CD4-positive, alpha-beta T cell treated with Interleukin-15 for 4 hours (primary cell): ENCODE measurements at places on chromosomes 1 and 21.

DNA sequence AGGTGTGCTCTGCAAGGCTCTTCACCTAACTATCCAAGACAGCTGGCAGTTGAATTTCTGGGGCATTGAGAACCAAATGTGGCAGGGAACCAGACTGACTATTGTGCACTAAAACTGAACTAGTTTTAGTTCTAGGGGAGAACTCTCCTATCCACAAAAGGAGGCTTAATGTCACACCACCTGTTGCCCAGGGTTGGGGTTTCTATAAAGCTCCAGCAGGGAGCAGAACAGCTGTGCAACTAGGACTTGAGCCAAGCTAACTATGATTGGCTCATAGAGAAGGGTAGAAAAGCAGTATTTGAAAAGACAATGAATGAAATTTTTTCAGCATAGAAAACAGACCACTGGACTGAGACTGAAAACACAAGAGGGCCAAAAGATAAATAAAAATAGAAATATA is 53.3 kb upstream of the FGGY start:
- no peak for DNase-seq

DNA sequence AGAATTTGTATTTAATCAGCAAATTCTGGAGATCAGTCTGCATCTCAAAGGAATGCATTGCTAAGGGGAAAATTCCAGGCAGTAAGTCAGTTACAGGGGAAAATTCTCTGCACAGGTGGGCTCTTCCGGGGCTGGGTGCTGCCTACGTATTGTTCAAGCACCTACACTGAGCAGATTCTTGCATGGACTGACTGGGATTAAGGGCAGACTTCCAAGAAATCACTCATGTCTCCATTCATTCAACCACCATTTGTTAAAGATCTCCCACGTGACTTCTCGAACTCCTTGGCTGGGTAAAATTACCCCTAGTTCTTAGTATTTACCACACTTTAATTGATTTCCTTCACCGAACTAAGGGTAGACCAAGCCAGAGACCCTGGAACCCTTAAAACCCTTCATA is 28.2 kb upstream of the KCNE1 start:
- DNase-seq = no peak

DNA sequence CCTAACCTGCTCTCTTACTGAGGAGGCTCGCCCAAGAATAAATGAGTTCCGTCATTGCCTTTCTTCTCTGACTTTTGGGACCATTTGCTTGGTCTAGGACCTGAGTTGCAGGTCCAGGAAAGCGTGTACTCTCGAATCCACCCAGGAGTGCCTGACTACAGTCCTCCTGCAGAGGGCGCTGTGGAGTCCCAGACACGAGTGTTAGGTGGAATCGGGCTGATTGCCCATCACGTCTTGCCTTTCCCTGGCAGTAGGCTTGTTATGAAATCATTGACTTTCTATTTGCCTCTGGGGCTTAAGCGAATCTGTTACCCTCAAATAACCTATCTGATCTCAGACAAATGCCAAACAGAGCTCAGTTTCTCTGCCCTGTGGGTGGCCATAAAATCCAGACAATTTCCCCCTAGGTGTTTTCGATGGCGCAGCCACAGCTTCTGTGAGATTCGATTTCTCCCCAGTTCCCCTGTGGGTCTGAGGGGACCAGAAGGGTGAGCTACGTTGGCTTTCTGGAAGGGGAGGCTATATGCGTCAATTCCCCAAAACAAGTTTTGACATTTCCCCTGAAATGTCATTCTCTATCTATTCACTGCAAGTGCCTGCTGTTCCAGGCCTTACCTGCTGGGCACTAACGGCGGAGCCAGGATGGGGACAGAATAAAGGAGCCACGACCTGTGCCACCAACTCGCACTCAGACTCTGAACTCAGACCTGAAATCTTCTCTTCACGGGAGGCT is at the start of gene IL20:
TSS of gene IL20 (plus strand) at position 685 of the 733 bp plus-strand sequence. CDS start 230 bp downstream, outside the sequence.
- peak; percentile 84 for DNase-seq

GRCh38 chr1:17163371-17163770 is 41.6 kb upstream of the PADI1 start:
- no peak for DNase-seq

- DNase-seq = no peak
These were observed 435.5 kb downstream of the CAMTA1 start for GRCh38 chr1:7220712-7221252.

DNA sequence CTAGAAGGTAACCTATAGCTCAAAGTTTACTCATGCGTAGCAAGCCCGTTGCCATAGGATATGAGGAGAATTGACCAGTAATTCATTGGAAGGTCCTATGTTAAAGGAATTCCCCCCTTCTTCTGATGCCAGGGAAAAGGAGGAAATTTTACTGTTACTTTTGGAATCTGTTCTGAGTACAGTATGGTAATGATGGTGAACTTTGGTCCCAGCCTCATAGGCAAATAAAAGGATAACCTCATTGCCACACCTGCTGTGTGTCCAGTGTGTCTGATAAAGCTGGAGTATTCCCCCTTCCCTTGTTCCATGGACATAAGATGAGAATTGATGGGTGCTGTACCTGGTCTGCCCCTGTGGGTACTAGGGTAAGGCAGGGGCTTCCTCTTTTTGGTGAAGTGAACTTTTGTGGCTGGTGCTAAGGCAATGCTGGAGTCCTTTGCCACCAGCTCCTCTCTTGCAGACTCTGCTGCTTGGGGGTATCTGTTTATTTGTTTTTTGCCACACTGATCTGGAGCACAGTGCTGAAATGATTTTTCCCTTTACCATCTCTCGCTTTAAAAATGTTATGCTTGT is 22.2 kb downstream of the MPZ start:
- DNase-seq = no peak

DNA sequence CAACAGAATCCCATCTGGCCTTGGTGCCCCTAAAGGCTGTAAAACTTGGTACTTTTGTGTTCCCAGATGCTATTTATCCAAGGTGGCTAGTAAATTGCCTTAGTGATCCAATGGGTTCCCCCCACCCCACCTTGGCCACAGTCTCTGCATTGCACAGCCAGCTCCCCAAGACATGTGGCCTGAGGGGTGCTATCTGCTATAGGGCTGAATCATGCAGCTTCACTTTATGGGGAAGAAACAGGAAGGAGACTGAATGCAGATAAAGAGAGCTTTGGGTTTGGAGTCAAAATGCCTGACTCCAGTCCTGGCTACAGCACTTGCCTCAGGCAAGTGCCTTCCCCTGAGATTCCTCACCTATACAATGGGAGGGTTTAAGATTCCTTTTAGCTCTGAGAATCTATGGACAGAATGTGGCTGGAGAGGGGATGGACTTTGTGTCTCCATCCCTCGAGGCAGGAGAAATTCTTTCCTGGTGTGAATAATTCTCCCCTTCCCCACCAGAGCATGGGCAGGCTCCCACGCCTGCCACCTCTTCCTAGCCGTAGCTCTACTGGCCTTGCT is 6.5 kb downstream of the RHEX start:
- DNase-seq = no peak

GRCh38 chr1:15262003-15262377 is 15.0 kb downstream of the FHAD1 start:
- DNase-seq = no peak

- DNase-seq = no peak
These were observed 6.1 kb downstream of the STX12 start for GRCh38 chr1:27779122-27779521.

DNA sequence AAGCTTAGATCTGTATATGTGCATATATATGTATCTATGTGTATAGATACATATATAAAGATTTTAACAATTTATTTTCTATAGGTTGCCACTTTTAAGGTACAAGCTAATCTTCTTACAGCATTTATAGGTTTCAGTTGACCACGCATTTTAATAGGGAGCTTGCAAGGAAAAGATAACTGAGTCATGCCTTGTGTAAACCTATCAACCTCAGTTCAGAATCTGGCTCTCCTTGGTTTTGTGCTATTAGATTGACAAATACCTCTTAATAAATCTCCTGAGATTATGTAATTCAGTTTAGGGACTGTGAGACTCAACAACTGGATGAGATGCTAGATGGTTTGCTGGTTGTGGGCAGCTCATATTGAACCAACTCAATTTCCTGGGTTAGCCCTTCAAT is 114.7 kb upstream of the SERBP1 start:
- no peak for DNase-seq

DNA sequence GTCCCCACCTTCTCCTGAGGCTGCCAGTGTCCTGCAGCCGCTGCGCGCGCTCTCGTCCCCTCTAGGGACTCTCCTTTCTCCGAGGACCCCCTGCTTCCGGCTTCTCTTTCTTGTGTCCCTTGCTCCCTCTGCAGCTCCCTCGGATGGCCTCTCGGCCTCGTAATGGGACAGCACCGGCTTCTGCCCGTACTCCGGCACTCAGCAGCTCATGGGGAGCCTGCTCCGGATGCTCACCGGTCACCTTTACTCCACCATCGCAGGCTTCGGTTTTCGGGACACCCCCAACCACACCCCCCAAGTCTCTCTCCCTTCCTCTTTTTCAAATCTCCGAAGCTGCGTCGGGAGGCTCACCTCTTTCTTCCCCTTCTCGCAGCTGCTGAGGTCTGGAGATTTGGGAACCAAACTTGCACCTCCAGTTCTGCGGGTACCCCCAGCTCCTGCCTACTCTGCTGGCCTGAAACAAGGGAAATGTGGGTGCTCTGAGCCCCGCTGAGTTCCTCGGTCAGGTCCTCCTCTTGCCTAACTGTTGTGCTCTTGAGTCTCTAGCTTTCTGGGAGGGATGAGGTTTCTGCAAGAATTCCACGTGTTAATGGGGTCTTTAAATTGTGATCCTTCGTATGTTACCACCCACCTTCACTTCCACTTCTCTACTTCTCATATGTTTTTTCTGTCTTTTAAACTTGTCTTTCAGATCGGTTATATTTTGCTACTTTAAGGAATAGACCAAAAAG is 930 bp downstream of the CDC14A start:
- DNase-seq = peak; percentile 32
